ENCODE measurements at places on chromosomes 3 and 15. TPM values are rescaled to one million over a fixed set of nuclear protein-coding genes. Genes with fewer than 3 reads are reported as not detected.
A peak's percentile ranks its signal among the peaks of the same experiment; 100 is the strongest.

Gene CFAP91
- total RNA-seq, result 2.2 TPM

- H3K4me3 ChIP-seq, result peak overlapping the region; percentile 79
- no peaks in the 10 kb centered on the region for H3K36me3 ChIP-seq
- DNase-seq, result no peak
- H3K4me1 ChIP-seq, result peaks cover 55% of the 10 kb centered on the region
- peak overlapping the region; percentile 51 for H3K27ac ChIP-seq
- H3K27me3 ChIP-seq, result no peaks in the 10 kb centered on the region
Observed at GRCh38 chr15:39783244-39783820, 691 bp upstream of the FSIP1 start.

DNA sequence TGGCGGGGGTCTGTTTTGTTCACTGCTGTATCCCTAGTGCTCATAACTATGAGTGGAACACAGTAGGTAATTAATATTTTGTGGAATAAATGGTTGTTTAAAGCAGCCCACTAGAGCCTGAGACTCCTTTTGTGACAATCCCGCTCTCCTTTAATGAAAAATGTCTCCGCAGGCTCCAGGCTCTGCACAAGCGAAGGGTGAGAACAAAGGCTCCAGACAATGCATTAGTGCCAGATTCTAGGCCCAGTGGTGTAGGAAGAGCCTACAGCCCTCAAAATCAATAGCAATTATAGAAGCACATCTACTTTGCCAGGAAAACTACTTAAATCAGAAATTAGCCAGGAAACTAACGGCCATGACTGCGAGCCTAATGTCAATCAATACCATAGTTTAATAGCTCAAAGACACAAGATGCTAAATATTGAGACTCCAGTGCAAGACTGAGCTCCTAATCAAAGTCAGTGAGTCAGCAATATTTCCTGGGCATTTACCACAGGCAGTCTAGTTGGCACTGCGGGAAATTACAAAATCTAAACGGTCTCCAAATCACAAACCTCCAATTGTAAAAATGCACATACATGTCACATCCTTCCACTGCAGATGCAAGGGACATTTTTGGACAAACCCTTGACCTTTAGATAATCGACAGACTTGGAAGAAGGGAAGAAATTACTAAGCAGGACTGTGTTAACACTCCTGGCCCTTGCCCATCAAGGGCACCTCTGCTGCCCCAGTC, 2.3 kb downstream of the ANXA2 start:
- H3K36me3 ChIP-seq, result no peaks in the 10 kb centered on the region
- DNase-seq, result no peak
- peaks cover 17% of the 10 kb centered on the region for H3K27me3 ChIP-seq
- no peak overlapping the region for H3K4me3 ChIP-seq

GRCh38 chr3:23185861-23186260, 17.3 kb upstream of the UBE2E2 start:
- no peaks in the 10 kb centered on the region for H3K36me3 ChIP-seq
- DNase-seq, result no peak
- no peak overlapping the region for H3K27ac ChIP-seq
- no peaks in the 10 kb centered on the region for H3K27me3 ChIP-seq

- no peak for DNase-seq
- no peak overlapping the region for H3K27ac ChIP-seq
- H3K4me1 ChIP-seq, result peaks cover 24% of the 10 kb centered on the region
- H3K36me3 ChIP-seq, result no peaks in the 10 kb centered on the region
Observed at GRCh38 chr3:67109651-67110204, 111.6 kb downstream of the KBTBD8 start.
